ENCODE measurements at places on chromosomes 13 and 19.
A peak's percentile ranks its signal among the peaks of the same experiment; 100 is the strongest.

GRCh38 chr13:107450431-107450830 lies 764.9 kb downstream of the LIG4 start:
- no peak for DNase-seq

- DNase-seq = no peak
Observed at GRCh38 chr19:39919976-39920375, 14.5 kb downstream of the FCGBP start.

DNA sequence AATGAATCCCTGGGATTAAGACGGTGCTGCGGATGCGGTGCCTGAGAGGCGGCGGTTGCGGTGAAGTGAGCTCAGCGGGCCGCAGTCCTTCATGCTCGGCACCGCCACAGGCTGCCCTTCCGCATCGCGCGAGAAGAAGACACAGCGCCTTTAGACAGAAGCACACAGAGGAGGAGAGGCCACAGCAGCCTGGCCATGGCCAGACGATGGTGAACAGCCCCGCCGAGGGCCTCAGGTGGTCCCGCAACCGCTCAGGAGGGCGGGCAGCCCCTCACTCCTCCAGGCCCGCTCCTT lies 459.2 kb downstream of the MYO16 start:
- DNase-seq = no peak

- DNase-seq = no peak
Observed at GRCh38 chr13:110773480-110773879, 60.0 kb downstream of the ING1 start.

DNA sequence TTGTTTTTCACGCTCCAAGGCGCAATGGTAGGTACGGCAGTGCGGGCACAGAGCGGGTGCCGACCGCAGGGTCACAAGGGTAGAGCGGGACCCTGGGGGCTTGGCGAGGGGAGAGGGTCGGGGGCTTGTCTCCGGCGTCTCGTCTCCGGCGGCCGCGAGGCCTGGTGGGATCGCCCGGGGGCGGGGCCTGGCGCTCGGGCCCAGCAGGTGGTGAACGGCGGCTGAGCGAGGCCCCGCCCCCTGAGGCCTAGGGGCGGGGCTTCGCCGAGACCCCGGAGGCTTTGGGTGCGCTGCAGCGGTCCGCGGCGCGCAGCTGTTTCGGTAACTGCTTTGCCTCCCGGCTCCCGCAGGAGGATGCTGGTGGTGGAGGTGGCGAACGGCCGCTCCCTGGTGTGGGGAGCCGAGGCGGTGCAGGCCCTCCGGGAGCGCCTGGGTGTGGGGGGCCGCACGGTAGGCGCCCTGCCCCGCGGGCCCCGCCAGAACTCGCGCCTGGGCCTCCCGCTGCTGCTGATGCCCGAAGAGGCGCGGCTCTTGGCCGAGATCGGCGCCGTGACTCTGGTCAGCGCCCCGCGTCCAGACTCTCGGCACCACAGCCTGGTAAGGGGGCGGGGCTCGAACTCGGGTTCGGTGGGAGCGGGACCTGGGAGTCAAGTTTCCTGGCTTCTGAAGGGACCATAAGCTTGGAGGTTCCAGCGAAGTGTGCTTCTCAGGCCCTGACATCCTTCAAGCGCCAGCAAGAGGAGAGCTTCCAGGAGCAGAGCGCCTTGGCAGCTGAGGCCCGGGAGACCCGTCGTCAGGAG lies at the start of gene TSEN34:
TSEN34 (plus strand) TSS at position 298 of the 800 bp plus-strand sequence; CDS start at position 355, 57 bp downstream.
- peak; percentile 86 for DNase-seq

DNA sequence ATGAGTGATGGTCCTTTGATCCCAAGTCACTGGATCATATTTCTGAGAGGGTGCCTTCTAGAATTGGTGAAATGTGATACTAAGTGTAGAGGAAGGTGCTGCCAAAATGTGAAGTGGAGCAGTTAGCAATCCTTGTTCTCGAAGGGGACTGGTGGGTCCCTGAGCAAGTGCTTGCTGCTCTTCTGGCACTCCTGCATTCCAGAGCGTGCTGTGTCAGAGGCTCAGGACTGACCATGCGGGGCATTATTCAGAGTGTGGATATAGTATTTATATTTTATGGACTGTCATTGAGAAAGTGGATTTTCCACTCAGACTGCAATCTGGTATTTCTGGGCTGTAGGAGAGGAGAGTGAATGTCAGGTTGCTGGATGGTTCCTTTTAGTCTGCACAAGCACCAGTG lies 152.6 kb upstream of the KL start:
- no peak for DNase-seq

- no peak for DNase-seq
Observed at GRCh38 chr13:106702505-106702904, 134.6 kb upstream of the ARGLU1 start.

- DNase-seq = no peak
Observed at GRCh38 chr19:47839411-47839810, 17.7 kb downstream of the CRX start.

- no peak for DNase-seq
Observed at GRCh38 chr19:29285878-29286277, 72.9 kb upstream of the UQCRFS1 start.

DNA sequence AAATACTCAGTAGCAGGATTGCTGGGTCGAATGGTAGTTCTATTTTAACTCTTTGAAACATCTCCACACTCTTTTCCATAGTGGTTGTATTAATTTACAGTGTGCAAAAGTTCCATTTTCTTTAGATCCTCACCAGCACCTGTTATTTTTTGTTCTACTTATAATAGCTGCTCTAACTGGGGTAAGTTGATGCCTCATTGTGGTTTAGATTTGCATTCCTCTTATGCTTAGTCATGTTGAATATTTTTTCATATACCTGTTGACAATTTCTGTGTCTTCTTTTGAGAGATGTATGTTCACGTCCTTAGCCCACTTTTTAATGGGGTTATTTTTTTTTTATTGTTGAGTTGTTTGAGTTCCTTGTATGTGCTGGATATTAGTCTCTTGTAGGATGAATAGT lies 144.6 kb downstream of the NBEA start:
- no peak for DNase-seq

DNA sequence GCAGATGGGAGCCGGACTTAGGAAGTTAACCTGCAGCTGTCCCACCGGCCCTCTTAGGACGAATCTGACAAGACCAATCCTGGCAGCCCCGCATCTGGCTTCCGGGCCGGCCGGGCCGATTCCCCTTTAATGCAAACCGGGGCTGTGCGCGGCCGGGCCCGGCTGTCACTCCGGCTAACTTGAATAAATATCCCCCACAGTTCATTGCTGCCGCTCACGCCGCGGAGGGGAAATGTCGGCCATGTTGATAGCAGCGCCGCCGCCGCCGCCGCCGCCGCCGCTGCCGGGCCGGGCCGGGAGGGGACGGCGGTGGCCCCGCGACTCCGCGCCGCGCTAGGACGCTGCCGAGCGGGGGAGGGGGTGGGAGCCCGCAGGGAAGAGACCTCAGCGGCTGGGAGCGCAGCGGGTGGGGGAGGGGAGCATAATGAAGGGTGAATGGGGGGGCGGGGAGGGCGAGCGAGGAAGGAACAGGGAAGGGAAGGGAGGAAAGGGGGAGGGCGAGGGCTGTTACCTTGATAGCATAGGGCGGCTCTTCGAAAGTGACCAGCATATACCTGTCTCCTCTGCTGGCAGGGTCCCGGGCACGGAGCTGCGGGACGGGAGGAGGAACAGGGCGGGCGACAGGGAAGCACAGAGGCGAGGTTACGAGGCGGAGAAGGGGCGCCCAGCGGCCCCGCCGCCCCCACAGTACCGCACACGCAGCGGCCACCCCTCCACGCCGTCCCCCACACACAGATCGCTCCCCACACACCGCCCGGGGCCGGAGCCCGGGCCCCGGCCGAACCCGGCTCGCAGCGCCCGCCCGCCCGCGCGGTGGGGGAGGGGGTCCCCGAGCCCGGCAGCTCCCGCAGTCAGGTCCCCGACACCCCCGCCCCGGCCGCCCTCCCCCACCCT lies 1.1 kb downstream of the INTS6 start:
- peak; percentile 90 for DNase-seq

DNA sequence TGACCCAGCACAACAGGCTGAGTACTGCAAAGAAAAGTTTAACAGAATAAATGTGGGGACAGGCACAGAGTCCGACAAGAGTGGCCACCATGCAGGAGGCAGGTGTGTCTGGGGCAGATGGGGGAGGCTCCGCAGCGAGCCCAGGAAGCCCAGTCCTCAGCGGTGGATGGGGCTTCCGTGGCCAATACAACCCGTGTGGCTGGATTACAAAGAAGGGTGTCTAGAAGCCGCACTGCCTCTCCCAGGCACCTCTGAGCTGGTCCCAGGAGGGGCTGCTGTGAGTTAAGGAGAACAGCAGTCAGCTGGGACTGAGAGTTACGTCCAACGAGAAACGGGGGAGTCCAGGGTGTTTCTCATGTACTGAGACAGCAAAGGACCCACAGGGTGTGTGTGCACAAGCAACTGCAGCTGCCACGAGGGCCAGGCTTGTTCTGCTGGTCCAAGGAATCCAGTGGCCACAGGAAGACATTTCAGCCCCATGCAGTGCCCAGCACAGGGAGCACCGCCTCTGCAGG lies 70.2 kb downstream of the SPACA7 start:
- peak; percentile 53 for DNase-seq

- DNase-seq = no peak
Observed at GRCh38 chr13:67134417-67135129, 95.6 kb downstream of the PCDH9 start.

DNA sequence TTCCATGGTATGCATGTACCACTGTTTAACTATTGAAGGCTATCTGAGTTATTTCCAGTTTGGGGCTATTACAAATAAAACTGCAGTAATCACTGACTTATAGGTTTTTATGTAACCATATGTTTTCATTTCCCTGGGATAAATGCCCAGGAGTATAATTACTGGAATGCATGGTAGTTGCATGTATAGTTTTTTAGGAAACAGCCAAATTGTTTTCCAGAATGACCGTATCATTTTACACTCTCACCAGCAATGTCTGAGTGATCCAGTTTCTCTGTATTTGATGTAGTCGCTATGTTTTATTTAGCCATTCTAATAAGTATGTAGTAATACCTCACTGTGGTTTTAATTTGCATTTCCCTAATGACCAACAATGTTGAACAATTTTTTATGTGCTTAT lies 42.0 kb downstream of the CYSLTR2 start:
- DNase-seq = no peak

GRCh38 chr13:86937316-86937715 lies 733.9 kb upstream of the SLITRK5 start:
- DNase-seq = no peak

DNA sequence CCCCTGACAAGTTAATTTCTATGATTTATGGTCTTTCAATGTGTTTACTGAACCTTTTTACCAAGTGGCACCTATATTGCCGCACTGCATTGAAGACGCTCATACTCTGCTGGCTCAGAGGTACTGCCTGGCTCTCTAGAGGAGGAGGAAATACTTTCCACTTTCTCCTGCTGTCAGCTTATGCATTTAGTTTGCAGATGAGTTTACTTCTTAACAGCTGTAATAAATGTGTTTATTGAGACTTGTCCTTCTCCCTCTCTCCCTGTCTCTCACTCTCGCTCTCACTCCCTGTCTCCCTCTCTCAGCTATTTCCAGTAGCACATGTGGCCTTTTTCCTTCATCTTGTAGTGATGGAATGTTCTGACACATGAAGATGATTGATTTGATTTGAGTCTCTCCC lies 60.3 kb upstream of the SPATA13 start:
- DNase-seq = no peak

DNA sequence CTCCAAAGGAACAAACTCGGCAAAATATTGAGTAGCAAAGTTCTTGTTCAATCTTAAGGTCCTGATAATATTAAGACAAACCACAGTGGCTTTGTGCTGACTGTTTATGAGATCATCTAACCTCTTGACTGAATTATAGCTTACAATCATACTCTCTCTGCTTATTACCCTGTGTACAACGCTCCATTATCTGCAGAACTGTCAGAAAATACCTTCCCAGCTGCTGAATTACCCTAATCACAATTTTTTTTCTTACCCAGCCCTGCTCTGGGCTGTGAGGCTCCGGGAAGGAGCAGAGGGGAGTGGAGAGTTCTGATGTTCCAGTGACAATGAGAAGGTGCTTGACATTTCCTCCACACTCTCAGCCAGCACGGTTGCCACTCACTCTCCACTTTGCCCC lies 64.8 kb downstream of the DCT start:
- DNase-seq = no peak

- DNase-seq = no peak
Observed at GRCh38 chr19:4474514-4475022, 2.5 kb downstream of the HDGFL2 start.

GRCh38 chr13:94967183-94968039 lies 255.1 kb upstream of the SOX21 start:
- DNase-seq = no peak

DNA sequence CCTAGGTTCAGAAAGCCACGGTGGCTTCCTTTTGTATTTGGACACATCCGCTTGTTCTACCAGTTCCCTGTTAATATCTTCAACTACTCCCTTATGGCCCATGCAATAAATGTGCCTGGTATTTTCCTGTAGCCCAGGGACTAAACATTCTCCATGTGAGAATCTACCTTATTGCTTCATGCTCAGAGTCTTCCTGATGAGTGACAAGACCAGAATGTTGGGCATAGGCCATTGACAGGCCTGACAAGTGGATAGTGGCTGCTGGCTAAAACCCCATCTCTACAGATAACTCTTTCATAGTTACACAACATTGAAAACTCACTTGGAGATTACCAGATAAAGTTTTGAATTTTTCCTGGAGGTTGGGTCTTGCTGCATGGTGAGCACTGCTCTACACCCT lies 449.9 kb downstream of the HS6ST3 start:
- DNase-seq = no peak

GRCh38 chr13:46684287-46685001 lies 112.5 kb downstream of the ESD start:
- no peak for DNase-seq

- DNase-seq = no peak
Observed at GRCh38 chr19:33388231-33388724, 14.8 kb downstream of the CEBPG start.

DNA sequence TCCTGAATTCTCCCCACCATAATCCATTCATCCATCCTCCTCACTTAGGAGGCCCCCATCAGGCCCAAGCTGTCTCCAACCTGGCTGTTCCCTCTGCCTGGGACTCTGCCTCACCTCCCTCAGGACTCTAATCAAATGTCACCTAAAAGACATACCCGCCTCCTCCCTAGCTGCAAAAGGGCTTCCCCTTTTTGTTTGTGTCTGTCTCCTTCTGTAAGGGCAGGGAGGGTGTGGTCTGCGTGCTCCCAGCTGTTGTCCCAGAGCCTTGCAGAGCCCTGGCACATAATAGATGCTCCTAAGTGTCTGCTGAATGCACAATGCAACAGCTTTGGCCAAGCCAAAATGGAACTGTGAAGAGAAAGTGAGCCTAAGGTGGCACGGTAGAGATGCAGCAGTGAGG lies 4.4 kb downstream of the TRIR start:
- DNase-seq = no peak

GRCh38 chr13:40026741-40027140 lies 371.3 kb downstream of the COG6 start:
- DNase-seq = no peak

All from coronary artery (tissue), 2 donors.